Suppressor macrophage (primary cell): ENCODE measurements at places on chromosomes 4 and X.

GRCh38 chr4:1209821-1210220, 37.4 kb upstream of the SPON2 start:
- no peak for DNase-seq

GRCh38 chr4:1975880-1976279, 32.9 kb downstream of the NELFA start:
- DNase-seq: no peak

GRCh38 chrX:29257521-29257920, 670.3 kb downstream of the IL1RAPL1 start:
- DNase-seq: no peak

DNA sequence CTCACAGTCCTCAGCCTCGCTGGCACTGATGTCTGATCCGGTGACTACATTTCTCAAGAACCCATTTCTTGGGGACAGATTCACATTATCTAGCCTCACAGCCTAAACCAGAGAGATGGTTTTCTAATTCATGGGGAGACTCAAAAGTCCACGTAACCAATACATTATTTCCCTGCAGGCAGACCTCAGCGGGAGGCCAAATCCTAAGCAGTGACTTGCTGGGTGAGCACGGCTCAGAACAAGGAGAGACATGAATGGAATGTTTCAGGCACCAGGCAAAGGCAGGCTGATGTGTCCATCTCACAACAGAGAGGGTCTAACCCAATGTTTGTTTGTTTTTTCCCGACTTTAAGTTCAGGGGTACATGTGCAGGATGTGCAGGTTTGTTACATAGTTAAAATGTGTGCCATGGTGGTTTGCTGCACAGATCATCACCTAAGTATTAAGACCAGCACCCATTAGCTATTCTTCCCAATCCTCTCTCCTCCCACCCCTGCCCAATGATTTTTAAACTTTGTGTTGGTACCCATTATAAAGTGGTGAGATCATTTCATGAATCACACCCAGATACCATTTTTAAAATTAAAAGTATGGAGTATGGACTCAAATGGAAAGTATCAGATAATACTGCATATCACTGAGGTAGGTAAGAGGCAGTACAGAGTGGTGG, 53.3 kb downstream of the SCD5 start:
- DNase-seq: no peak
